CD4-positive, alpha-beta memory T cell (primary cell): ENCODE measurements at places on chromosomes 2 and 18. TPM values are rescaled to one million over a fixed set of nuclear protein-coding genes. Genes with fewer than 3 reads are reported as not detected.

GRCh38 chr2:240130393-240131195, 5.5 kb downstream of the COPS9 start:
- DNase-seq, result no peak

DNA sequence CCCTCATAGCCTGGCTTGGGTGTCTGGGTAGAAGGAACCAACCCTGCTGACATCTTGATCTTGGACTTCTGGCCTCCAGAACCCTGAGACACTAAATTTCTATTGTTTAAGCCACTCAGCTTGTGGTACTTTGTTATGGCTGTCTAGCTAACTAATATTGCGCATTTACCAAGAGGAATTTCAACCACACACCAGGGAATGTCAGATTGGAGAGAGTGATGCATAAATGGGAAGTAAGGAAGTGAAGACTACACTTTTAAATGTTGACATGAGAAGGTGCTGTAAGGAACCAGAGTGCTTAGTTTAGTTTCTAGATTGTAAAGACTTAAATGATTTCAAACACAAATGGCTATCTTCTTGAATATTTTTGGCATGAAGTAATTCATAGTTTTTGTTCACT, 98.9 kb upstream of the ITGB6 start:
- no peak for DNase-seq

NEB gene
- polyA plus RNA-seq, result not detected

GRCh38 chr18:23718243-23718720, 29.0 kb downstream of the LAMA3 start:
- no peak for DNase-seq

- DNase-seq, result no peak
Observed at GRCh38 chr18:23498117-23498516, 5.2 kb upstream of the RMC1 start.

DNA sequence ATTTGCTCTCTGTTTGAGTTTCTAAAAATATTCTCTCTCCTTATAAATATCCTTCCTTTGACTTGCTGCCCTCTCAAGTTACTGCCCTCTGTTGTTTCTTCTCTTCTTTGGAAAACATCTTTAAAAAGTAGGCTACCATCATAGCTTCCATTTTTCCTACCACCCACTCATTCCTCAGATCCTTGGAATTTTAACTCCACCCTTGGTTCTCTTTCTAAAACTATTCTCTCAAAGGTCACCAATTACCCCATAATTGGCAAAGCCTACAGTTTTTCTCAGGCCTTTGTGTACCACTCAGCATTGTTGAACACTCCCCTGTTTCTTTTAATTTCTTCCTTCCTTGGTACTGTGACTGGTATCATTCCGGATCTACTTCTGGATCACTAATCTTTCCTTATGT, 43.0 kb upstream of the ITGAV start:
- DNase-seq, result no peak

LIMS3 gene
- 5.1 TPM for polyA plus RNA-seq

- no peak for DNase-seq
Observed at GRCh38 chr2:139925903-139926302, 1145.7 kb upstream of the NXPH2 start.

DNA sequence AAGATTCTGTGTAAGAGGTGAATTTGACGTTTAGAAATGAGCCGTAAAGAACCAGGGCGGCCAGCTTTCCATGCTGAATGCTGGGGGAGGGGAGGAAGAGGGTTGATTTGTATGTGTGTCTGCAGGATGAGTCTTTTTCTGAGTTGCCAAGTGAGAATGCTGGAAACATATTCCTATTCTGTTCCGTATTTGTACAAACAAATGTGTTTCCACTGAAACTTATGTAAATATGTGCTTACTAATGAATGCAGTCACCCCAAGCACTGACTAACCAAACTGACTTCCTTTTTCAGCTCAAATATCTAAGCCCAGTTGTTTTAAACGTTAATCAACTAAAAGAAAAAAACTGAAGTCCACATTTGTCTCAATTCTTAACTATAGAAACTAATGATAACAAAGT, 74.9 kb upstream of the APCDD1 start:
- no peak for DNase-seq

ITPRIPL1 gene
- 10.3 TPM for polyA plus RNA-seq

DNA sequence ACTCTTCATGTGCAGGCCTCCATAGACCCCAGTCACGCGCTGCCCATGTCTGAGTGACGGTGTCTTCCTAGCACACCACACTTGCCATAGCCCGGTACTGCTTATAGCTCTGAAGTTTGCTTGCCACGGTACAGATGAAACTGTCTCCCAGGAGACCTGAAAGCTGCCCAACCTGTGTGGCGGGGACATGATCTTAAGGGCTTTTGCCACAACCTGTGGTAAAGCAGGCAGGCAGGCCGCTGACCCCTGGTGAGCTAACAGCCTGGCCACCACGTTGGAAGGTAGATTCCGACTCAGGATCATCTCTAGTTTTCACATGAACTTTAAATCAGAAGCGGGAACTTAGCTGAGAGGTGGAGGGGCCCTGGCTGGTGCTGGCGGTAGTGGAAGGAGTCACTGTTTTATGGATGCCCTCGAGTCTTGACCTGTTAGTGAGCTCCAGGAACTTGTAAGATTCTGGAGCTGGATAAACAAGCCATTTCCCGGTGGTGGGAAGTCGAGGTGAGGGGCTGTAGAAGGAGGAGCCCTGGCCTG, 153.3 kb downstream of the ZNF236 start:
- no peak for DNase-seq

AKAIN1 gene
- polyA plus RNA-seq, result not detected

AGXT gene
- not detected for polyA plus RNA-seq

- DNase-seq, result no peak
Observed at GRCh38 chr18:49006641-49007454, 56.1 kb upstream of the SMAD7 start.

- DNase-seq, result no peak
Observed at GRCh38 chr2:160635488-160635887, 141.9 kb upstream of the RBMS1 start.

DNA sequence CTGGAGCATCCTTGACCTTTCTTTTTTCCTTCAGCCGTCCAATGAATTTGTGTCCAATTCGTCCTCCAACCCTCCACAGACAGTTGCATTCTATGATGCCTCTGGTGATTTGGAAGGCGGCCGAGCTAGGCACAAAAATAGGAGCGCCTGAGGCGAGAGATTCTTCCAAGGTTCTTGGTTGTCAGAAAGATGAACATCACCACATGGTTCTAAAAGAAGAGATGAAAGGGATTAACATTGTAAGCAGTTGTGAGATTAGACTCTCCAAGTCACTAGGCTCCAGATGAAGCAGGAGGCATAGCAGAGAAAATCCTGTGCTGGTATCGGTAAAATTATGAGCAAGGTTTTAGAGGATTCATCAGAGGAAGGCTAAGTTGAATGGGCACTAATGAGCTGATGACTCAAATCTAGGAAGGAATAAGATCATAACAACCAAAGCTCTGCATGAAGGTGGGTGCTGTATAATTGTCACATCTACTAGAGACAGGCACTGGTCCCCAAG, 75.4 kb upstream of the MAP4K3 start:
- no peak for DNase-seq

MALT1 gene
- 64.4 TPM for polyA plus RNA-seq

REG3G gene
- polyA plus RNA-seq, result not detected

DNA sequence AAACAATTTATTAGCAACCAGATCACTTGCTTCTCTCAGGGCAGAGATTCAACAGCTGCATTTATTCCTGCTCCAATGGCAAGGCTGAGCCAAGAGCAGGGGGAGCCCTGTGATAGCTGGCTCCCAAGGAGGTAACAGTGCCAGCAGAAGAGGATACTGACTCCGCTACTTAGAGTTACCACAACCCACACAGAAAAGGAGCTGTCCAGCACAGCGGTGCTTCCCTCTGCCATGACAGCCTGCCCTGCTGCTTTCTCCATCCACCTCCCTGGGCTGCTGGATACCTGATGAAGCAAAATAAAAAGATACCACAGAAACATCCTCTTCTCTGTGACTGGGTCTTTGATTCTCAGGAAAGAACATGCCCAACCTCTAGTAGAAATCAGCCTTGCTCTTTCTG, 467.2 kb downstream of the LRRTM4 start:
- no peak for DNase-seq

GRCh38 chr2:163207693-163208370, 369.3 kb upstream of the KCNH7 start:
- DNase-seq, result no peak

HJURP gene
- polyA plus RNA-seq, result not detected

- DNase-seq, result no peak
Observed at GRCh38 chr2:237752761-237753165, 45.8 kb upstream of the RBM44 start.

DNA sequence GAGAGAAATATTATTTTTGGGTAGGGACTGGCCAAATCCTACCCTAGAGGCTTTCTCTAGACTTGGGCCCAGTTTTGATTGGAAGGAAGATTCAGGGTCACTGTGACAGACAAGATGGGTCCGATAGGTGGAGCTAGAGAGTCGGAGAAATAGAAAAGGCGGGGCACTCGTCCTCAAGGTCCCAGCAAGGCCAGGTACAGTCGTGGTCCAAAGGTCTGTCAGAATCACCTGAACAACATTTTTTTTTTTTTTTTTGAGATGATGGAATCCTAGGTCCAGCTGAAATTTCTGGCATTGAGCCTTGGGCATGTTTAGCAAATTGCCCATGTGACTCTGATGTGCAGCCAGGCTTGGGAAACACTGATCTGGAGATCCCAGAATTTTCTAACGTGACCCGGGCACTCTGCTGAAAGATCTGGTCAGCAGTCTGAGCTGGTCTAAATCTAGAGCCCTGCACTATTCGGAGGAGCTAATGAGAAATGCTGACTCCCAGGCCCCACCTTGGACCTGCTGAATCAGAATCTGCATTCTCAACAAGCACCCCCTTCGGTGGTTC, 23.0 kb upstream of the NTSR2 start:
- DNase-seq, result peak; percentile 67

DNA sequence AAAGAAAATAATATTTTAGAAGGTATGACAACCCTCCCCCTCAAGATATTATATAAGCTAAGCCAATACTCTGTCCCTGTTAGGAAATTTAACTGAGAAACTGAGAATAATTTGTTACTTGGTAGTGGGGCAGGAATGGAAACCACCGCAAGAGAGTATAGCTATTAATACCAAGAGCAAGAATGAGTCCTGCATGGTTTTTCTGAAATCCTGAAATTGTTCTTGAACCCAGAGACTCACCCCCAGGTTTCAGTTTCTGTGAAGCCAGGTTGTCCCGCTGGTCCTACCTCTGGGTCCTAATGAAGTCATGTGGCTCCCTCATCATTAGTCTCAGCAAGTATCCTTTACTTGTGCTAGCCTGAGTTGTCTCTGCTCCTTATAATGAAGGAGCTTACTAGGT, 671.0 kb upstream of the ACVR2A start:
- DNase-seq, result no peak

GRCh38 chr2:217248312-217248935, 388.6 kb upstream of the TNP1 start:
- DNase-seq, result no peak

GRCh38 chr2:182836451-182836850, 30.0 kb downstream of the FRZB start:
- DNase-seq, result no peak

CAPN13 gene
- polyA plus RNA-seq, result not detected

DNA sequence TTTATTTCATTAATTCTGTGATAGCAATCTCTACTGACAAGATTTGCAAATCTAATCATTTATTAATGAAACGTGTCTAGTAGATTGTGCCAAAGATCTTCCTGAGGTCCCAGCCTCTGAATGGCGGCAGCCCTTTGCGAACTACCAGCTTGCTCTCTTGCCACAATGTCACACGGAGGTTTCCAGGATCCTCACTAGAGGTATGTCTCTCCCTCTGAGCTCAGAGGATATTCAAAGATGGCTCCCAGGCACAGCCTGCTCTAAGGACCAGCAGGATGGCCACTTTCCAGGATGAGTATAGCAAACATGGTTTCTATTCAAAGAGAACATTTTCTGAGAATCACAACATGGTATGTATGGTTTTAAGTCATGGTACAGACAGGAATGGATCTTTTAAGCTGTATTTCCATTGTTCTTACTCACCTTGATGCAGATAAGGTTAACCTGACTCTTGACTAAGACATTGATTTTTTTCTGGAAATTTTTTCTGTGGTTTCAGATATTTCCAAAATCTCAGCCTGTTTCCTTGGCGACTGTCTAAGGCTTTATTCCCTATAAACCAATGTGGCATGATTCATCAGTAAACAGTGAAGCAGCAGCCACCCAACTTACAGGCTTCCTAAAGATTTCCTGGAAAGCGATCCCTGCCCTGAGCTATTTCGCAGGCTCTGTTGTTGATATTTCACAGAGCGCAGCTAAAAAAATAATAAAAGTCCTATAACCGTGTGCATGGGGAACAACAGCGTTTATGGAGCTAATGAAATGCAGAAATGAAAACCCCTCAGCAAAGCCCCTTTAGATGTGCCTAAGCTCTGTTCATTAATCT, 54.1 kb upstream of the KLF7 start:
- no peak for DNase-seq

DNA sequence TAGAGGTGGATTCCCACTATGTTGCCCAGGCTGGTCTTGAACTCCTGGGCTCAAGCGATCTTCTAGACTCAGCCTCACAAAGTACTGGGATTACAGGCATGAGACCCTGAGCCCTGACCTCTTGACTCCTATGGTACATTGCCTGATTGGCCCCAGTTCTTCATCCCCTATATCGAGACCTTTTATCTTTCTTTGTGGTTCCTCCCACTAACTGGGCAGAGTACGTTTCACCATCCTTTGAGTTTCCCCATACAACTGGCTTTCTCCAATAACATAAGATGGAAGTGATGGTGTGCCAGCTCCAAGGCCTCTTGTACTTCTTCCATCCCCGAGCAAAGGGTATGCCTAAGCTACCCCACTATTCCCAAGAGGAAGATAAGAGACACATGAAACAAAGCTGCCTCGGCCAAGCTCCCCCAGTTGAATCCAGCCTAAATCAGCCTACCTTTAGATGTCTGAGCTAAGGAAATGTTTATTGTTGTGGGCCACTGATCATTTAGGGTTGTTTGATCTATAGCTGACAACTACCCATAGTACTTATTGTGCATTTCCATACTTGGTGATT, 8.3 kb upstream of the TMEM247 start:
- no peak for DNase-seq

SKA1 gene
- polyA plus RNA-seq, result not detected

CDC42EP3 gene
- polyA plus RNA-seq, result 107 TPM

PTH2R gene
- not detected for polyA plus RNA-seq

DNA sequence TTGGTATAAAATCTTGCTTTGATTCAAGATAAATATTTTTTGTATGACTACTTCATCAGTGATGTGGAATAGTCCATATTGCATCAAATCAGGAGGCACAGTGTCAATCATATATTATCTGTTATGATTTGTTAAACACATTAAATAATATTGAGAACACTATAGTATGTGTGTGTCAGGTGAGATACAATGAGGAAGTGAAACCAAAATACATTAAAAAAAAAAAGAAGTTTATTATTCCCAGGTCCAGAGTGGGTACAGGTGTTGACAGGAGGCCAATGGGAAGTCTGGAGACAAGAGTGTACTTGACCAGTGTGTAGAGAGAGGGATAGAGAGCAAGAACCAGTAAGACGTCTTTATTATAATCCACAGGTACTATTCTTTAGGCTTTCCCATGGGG, 292.6 kb downstream of the FSIP2 start:
- no peak for DNase-seq

GRCh38 chr2:231583982-231584381, 8.7 kb upstream of the TEX44 start:
- no peak for DNase-seq

IL37 gene
- not detected for polyA plus RNA-seq

DYNAP gene
- not detected for polyA plus RNA-seq
